PC-3 (cell line): ENCODE measurements at places on chromosomes 12 and 14.

- H3K27ac ChIP-seq: no peak overlapping the region
- H3K4me1 ChIP-seq: no peaks in the 10 kb centered on the region
- H3K36me3 ChIP-seq: no peaks in the 10 kb centered on the region
Observed at GRCh38 chr14:104654119-104654518, 35.3 kb upstream of the INF2 start.

- no peak overlapping the region for H3K27ac ChIP-seq
- DNase-seq: peak; percentile 73
- peaks cover 3% of the 10 kb centered on the region; the same call in 1 of the 2 replicates for H3K4me1 ChIP-seq
- no peaks in the 10 kb centered on the region; the same call in 1 of the 2 replicates for H3K36me3 ChIP-seq
- H3K27me3 ChIP-seq: no peaks in the 10 kb centered on the region
- H3K4me3 ChIP-seq: no peak overlapping the region
Observed at GRCh38 chr12:64273527-64274403, 51.7 kb upstream of the KICS2 start.

GRCh38 chr14:100754020-100754419 lies 27.3 kb downstream of the DLK1 start:
- H3K36me3 ChIP-seq: no peaks in the 10 kb centered on the region
- H3K27me3 ChIP-seq: no peaks in the 10 kb centered on the region
- DNase-seq: no peak

GRCh38 chr14:30214461-30215090 lies 286.9 kb upstream of the PRKD1 start:
- no peaks in the 10 kb centered on the region for H3K36me3 ChIP-seq
- peak; percentile 74 for DNase-seq
- no peak overlapping the region for H3K4me3 ChIP-seq
- no peaks in the 10 kb centered on the region for H3K27me3 ChIP-seq
- H3K4me1 ChIP-seq: no peaks in the 10 kb centered on the region

GRCh38 chr12:104468371-104468770 lies 11.6 kb downstream of the CHST11 start:
- no peak overlapping the region for H3K4me3 ChIP-seq
- no peaks in the 10 kb centered on the region for H3K36me3 ChIP-seq
- DNase-seq: no peak
- no peaks in the 10 kb centered on the region for H3K4me1 ChIP-seq

DNA sequence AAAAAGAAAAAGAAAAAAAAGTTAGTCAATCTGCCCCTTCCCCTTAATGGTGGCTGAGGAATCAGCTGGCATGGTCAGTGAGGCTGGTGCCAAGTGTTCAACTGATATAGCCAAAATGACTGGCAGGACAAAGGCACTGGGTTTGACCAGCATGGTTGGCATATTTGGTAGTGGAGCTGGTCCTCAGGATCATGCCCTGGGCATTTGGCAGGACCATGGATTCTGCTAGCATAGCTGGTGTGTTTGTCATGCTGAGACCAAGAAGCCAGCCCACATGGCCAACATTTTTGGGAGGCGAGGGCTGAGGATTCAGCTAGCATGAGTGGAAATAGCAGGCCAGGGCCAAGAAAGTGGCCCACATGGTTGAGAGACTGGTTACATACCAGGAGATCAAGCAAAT lies 136.5 kb downstream of the FBXL14 start:
- no peaks in the 10 kb centered on the region for H3K36me3 ChIP-seq
- DNase-seq: peak; percentile 60
- peaks cover 6% of the 10 kb centered on the region; the same call in 1 of the 2 replicates for H3K4me1 ChIP-seq
- H3K27ac ChIP-seq: no peak overlapping the region
- no peak overlapping the region for H3K4me3 ChIP-seq
- H3K27me3 ChIP-seq: no peaks in the 10 kb centered on the region

DNA sequence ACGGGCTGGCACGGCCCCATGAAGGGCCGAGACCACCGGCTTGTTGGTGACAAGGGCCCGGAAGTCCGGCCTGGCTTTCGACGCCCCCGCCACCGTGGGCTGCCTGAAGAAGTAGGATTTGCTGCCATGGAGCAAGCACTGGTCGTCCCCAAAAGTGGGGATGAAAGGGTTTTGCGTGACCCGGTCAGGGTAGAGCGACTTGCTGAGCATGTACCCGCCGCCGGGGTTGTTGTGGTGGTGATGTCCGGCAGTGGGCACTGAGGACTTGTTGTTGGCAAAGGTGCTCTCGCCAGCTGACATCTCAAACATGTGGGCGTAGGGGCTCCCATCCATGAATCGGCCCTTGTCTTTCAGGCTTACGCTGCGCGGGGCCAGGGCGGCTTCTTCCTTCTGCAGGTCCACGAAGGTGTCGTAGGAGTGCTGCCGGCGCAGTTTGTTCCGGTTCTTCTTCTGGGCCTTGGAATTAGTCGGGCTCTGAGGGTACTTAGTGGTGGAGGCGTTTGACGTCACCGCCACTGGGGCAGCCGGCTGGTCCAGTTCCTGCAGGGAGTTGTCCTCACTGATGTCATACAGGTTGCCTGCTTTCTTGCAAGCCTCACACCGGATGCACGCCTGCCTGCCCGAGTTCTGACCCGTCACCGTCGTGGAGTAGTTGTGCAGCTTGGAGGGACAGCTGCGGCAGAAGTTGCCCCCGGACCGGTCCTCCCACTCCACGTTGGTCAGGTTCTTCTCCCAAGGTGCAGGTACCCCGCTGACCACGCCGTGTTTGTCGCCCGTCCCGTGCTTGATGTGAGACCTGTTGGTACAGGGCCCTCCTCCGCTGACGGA lies 366.6 kb downstream of the EMP1 start:
- no peak overlapping the region for H3K27ac ChIP-seq
- H3K4me1 ChIP-seq: no peaks in the 10 kb centered on the region
- H3K36me3 ChIP-seq: no peaks in the 10 kb centered on the region
- no peak overlapping the region for H3K4me3 ChIP-seq

DNA sequence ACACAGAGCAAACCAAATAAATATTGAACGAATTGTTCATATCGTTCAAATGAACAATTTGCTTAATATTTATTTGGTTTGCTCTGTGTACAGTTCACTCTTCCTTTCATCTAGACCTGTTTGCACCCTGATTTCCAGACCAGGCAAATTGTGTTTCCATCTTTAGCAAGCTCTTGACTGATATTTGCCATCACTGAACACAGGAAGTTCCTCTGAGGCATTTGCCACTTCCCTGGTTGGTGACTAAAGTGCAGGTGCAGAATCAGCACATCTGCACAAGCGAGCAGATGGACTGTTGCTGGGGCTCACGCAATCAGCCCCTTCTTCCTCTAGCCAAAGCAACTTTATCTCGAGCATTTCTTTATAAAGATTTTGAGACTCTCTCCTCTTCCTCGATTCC lies 112.9 kb downstream of the DAAM1 start:
- H3K4me3 ChIP-seq: no peak overlapping the region
- H3K27me3 ChIP-seq: no peaks in the 10 kb centered on the region
- no peak for DNase-seq
- H3K4me1 ChIP-seq: peaks cover 25% of the 10 kb centered on the region

DNA sequence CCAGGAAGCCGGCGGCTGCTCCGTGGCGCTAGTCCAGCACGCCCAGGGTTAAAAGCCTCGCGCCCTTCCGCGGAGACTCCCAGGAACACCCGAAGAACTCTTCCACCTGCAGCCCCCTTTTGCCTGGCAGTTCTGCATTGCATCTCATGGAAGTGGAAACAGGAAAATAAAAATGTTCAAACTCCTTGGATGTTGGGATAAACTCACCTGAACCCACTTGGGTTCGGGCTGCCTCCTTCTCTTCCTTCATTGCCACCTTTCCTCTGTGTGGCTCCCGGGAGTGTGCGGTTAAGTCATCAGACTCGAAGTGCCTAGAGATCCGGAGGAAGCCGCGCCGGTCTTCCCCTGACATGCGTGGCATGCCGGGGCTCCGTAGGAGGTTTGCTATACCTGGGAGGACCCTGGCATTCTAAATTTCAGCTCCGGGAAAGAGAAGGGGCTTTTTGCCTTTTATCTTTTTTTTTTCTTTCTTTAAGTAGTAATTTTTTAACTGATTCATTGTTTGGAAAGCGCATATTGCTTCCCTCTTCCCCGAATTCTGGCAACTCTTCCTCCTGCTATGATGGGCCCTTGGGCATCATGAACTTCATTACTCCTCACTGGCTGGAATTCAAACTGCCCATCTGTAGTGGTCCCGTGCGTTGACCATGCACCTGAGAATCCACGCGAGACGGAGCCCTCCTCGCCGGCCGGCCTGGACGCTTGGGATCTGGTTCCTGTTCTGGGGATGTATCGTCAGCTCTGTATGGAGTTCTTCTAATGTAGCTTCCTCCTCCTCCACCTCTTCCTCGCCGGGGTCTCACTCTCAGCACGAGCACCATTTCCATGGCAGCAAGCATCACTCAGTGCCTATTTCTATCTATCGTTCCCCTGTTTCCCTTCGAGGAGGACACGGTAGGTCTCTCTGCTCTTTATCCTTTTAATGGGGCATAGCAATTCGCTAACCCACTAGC lies 931.4 kb downstream of the DIO2 start:
- peak overlapping the region; percentile 31 for H3K27ac ChIP-seq
- no peaks in the 10 kb centered on the region for H3K36me3 ChIP-seq
- H3K4me1 ChIP-seq: peaks cover 15% of the 10 kb centered on the region; the same call in 1 of the 2 replicates
- H3K27me3 ChIP-seq: no peaks in the 10 kb centered on the region
- H3K4me3 ChIP-seq: peak overlapping the region; percentile 82

- no peak for DNase-seq
- no peaks in the 10 kb centered on the region for H3K36me3 ChIP-seq
- no peak overlapping the region for H3K4me3 ChIP-seq
- H3K27ac ChIP-seq: no peak overlapping the region
- H3K27me3 ChIP-seq: no peaks in the 10 kb centered on the region
Observed at GRCh38 chr14:100488057-100488456, 99.2 kb downstream of the BEGAIN start.

- no peak overlapping the region for H3K27ac ChIP-seq
- no peak for DNase-seq
- no peaks in the 10 kb centered on the region for H3K4me1 ChIP-seq
Observed at GRCh38 chr14:98840091-98840490, 431.9 kb downstream of the BCL11B start.

DNA sequence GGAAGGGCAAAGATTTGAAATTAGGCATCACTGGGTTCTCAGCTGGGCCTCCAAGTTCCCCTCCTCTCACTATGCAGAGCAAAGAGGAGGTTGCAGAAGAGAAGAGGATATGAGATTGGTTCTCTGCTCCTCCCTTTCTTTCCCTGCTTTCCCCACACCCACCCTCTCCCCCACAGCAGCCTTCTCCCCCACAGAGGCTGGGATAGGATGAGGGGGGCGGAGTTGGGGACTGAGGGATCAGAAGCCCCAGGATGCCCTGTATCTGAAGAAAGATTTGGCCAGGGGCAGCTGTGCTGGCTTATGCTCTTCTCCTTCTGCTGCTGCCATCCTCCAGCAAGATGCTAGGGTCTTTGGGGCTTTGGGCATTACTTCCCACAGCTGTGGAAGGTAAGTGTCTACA lies at the start of gene AMHR2:
Gene AMHR2 (plus strand): TSS at position 259 of the 400 bp plus-strand sequence. CDS start 80 bp downstream, at position 339.
- peaks cover 34% of the 10 kb centered on the region for H3K4me1 ChIP-seq
- DNase-seq: no peak
- H3K36me3 ChIP-seq: no peaks in the 10 kb centered on the region
- H3K27ac ChIP-seq: no peak within 1 kb of the TSS

GRCh38 chr12:46298261-46298660 lies 29.4 kb upstream of the SLC38A1 start:
- no peak for DNase-seq
- H3K4me1 ChIP-seq: no peaks in the 10 kb centered on the region

DNA sequence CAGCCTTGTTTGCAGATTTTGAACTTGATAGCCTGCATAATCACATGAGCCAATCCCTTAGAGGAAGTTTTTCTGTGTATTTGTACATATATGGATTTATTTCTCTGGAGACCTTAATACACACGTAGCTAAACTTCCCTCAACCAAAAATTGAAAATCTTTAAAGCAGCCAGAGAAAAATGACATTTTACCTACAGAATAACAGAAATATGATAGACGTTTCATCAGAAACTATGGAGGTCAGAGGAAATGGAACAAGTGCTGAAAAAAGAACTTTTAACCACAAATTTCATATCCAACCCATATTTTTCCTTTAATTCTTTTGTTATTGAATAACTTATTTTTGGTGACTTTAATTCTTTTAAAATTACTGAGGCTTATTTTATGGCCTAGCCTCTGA lies 177.7 kb downstream of the CCDC91 start:
- H3K27ac ChIP-seq: no peak overlapping the region
- no peaks in the 10 kb centered on the region for H3K4me1 ChIP-seq
- DNase-seq: no peak
- no peaks in the 10 kb centered on the region for H3K27me3 ChIP-seq

DNA sequence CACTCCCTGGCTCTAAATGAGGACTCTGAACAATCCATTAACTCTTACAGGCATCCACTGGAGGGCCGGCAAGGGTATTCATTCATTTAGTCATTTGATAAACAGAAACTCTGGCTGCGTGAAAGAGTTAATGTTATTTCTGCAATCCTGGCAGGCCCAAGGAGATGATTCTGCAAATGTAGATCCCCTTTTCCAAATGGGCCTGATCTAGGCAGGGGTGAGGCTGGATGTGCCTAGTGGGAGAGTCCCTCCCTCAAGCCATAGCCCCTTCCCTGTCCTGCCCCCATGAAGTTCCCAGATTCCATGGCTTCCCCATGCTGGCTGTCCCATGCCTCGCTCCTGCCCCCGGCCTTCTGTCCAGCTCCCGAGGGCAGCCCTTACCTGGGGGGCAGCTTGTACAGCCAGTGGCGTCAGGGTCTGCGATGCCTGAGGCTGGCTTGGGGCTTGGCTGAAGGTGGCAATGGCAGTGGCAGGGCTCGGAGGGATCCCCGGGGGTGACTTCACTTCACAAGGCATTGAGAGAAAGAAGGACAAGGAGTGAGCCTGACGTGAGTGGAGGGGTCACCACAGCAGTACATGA lies 18.4 kb downstream of the POU6F1 start:
- H3K4me1 ChIP-seq: no peaks in the 10 kb centered on the region
- H3K27ac ChIP-seq: no peak overlapping the region
- H3K4me3 ChIP-seq: no peak overlapping the region
- H3K36me3 ChIP-seq: no peaks in the 10 kb centered on the region
- no peak for DNase-seq
- H3K27me3 ChIP-seq: no peaks in the 10 kb centered on the region

DNA sequence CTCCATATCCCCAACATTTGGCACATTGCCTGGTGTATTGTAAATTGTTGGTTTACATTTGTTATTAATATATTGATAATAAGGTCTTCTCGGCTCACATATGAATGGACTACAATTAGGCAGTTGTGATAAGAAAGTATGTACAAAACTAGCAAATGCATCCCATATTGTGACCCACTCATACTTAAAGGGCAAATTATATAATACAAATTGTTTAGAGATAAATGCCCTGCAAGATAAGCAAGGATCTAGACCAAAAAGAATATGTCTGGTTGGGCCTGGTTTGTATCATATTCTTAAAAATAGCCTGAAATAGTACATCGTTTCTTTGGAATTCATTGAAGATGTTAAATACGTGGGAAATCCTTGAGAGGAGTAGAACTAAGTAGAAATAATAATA lies 151.3 kb downstream of the CNTN1 start:
- no peak overlapping the region for H3K4me3 ChIP-seq
- H3K36me3 ChIP-seq: no peaks in the 10 kb centered on the region
- no peaks in the 10 kb centered on the region for H3K4me1 ChIP-seq
- no peak for DNase-seq
- H3K27me3 ChIP-seq: peaks cover 58% of the 10 kb centered on the region
